Cortex of kidney (tissue), 1 donor: ENCODE measurements at places on chromosomes 4 and X.

GRCh38 chrX:41405551-41405950, 41.6 kb upstream of the NYX start:
- DNase-seq, result no peak

DNA sequence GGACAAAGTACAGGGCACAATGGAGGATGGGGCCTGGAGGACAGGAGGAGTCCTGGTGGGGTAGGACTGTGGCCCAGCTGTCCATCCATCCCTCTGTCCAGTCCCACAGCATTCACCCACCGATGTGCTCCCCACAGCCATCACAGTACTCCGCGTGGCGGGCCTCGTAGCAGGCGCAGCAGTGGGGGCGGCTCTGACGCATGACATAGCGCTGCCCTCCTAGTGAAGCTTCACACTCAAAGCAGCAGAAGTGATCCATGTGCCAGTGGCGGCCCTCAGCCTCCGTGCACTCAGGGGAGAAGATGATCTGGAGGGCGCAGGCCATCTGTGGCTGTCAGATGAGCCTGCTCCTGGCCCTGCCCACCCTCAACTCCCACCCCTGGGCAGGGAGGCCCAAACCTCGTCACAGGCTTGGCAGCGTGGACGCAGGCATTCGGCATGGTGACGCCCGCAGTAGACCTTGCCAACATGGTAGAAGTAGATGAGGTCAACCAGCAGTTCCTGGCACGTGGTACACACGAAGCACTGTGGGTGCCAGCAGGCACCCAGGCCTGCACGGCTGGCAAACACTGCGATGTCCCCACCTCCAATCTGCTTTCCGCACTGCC, 6.3 kb downstream of the PLP2 start:
- DNase-seq, result no peak

DNA sequence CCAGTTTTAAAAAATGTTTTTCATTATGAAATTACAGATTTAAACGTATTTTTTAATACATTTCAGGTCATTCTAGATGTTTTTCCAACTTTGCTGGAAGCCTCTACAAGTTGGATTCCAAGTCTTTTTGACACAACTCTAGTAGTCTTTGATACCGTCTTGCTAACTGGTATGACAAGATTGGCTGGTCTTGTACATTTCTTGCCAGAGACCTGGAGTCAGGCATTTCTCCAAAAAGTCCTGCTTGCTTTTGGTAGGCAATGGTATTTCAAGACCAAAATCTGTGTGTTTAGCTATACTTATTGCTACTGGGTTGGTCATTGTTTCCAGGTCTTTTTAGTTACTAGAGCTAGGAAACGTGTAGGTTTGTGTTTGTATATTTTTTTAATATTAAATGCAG, 64.6 kb downstream of the SLAIN2 start:
- DNase-seq, result no peak

DNA sequence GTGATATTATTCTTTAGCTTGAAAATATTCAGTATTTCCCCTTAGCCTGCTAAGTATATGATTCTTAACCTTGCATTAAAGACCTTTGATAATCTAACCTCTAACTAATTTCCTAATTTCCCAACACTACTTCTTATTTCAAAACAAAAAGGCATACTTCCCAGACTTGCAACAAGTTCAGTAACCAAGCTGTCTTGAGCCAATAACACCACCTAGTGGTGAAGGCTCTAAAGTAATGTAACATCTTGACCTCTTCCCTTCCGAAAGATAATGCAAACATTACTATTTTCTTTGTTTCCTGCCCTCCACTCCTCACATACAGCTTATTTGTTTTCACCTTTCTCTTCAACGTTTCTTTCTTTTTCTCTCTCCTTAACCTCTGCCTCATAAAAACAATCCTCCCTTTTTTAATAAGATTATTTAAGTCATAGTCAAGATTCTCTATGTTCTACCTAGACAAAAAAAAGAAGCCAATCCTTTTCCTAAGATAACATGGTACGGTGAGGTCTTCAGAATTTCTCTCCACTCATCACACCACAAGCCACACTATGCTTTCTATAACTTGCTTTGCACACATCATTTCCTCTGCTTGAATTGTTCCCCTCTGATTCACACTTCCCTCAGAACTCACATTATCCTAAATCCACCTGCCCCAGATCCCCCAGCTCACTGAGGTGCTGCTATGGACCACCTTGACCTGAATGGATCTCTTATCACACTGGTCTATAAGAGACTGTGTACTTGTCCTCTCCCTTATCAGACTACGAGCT, 3.5 kb downstream of the FAT1 start:
- no peak for DNase-seq

GRCh38 chrX:115021121-115021520, 3.7 kb upstream of the IL13RA2 start:
- no peak for DNase-seq

DNA sequence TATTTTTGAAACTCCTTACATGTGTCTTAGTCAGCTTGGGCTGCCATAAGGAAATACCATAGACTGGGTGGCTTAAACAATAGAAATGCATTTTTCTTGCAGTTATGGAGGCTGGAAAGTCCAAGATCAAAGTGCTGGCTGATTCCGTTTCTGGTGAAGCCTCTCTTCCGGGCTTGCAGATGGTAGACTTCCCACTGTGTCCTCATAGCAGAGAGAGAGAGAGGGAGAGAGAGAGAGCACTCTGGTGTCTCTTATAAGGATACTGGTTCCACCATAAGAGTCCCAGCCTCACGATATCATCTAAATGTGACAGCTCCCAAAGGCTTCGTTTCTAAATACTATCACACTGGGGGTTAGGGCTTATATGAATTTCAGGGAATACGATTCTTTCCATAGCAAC, 39.7 kb downstream of the ENPEP start:
- no peak for DNase-seq
